HepG2 (cell line): ENCODE measurements at places on chromosomes 4 and X.

DNA sequence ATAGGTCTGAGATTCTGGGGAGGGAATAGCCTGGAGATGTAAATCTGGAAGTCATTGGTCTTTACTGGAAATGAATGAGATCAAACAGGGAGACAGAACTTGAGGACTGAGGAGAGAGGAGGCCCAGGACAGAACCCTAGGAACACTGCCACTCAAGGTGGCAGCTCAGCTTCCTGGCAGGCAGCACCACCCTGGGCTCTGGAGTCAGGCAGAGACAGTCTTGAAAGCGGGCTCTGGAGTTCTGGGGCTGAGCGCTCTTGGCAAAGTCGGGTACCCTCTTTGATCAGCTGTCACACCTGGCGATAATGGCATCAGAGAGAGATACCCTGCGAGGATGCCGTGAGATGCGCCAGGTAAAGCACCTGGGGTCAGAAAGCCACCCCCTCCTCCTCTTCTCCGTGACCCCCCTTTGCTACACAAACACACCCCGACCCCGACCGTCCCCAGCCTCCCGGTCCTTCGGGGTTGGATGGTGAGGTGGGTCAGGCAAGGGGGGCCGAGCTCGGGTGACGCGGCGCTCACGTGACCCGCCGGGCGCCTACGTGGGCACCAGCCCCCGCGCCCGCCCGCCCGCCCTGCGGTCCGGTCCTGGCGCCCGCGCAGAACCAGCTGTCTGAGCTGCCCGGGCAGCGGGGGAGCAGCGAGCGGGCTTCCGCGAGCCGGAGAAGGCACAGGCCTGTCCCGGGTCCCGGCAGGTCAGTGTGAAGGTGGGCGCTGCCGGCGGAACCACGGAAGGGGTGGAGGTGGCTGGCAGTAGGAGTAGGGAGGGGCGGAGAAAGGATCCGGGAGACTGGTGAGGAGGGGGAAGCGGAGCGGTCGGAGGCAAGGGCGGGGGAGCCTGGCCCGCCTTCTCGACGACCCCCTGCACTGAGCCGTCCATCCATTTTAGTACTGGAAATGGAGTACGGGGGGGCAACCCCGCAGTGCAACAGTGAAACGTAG lies at the start of gene TCEAL3:
Gene TCEAL3 (plus strand): TSS at position 600 of the 942 bp plus-strand sequence. CDS start 1,102 bp downstream, outside the sequence.
- no peak for DNase-seq

- no peak for DNase-seq
These were observed 149.5 kb upstream of the SH3RF1 start for GRCh38 chr4:169420291-169420690.

DNA sequence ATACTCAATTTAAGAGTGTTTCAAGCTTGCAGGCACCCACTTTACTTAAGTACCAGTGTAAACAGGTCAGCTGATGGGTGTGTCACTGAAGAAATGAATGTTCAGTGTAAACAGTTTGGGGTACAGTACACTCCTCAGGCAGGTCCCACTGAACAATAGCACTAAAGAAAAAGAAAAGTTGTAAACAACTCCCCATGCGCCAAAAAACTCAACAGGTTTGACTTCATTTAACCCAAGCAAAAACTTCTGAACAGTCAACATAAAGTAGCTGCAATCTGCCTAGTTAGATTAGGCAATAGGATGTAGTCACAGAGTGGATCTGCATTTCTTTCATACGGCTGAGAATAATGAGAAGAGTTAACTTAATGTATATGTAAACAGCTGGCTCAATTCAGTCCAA lies 93.2 kb downstream of the FAM13A start:
- no peak for DNase-seq

DNA sequence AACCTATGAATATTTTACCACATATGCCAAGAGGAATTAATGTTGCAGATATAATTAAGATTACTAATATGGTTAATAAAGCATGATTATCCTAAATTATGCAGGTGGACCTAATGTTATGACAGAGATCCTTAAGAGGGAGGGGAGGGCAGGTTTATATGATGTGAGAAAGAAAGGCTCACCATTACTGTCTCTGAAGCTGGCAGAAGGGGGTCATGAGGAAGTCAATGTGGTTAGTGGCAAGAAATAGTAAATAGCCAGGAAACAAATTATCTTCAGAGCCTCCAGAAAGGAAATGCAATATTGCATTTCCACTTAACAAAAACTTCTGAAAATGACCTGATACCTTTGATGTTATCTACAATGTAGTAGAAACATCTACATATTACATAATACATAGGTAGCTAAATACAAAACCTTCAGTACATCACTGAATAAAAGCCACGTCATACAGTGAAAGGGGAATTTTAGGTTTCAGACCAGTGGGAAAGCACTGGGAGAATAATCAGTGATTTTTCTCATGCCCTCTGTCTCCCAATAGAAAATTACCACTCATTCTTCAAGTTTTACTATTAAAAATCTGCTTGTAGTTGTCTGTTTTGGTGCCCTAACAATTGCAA lies 609.2 kb downstream of the SPOCK3 start:
- DNase-seq: no peak

DNA sequence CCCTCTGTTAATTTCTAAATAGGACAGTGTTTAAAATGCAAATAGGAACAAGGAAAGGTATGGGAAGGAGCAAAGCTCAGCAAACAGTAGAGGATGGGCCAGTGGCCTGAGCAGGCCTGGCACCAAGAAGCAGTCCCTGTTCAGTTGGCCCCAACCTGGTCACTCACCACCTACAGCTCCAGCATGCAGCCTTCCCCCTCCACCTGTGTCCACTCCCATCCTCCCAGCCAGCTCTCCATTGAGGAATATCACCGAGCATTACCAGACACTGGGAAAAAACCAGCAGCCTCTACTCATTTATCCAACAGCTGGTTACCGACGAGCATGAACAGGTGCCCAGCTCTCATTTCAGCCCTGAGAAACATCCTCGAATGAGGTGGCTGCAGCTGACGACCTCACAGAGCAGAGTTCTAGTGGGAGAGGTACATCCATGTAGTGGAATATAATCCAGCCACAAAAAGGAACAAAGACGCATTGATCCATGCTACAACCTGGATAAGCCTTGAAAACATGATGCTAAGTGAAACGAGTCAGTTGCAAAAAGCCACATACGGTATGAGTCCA lies 25.6 kb downstream of the CD99L2 start:
- no peak for DNase-seq

DNA sequence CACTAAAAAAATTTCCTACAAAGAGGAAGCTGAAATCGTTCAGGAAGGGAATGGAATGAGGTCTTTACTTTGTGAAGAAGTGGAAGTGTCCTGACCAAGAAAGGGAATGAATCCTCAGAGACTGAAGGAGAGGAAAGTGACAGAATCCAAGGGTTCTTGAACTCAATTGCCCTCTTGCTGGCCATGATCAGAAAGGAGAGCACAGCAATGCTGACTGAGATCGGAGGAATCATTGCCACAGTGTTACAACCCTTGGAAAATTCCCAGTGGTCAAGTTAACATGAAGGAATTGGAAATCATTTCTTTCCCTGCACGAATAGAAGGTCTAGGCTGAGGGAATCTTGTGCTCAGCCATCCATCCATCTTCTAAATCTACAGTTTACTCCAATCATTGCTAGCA lies 190.0 kb upstream of the NEIL3 start:
- no peak for DNase-seq

DNA sequence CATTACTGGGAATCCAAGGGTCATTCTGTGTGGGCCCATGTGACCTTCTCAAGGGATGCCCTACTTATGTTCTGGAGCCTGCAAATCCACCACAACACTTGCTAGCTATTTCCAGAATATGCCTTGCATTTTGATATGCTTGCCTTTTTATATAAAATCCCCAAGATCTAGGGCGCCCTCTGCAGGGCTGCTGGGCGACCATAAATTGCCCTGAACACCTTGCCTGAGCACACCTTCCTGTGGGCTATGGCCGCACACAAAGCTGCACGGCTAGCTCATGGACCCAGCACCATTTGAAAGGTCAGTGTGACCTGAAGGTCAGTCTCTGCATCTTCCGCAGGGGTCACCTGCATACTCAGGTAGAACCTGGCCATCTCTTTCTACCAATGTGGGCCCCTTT lies 311.7 kb downstream of the NLGN4X start:
- no peak for DNase-seq

DNA sequence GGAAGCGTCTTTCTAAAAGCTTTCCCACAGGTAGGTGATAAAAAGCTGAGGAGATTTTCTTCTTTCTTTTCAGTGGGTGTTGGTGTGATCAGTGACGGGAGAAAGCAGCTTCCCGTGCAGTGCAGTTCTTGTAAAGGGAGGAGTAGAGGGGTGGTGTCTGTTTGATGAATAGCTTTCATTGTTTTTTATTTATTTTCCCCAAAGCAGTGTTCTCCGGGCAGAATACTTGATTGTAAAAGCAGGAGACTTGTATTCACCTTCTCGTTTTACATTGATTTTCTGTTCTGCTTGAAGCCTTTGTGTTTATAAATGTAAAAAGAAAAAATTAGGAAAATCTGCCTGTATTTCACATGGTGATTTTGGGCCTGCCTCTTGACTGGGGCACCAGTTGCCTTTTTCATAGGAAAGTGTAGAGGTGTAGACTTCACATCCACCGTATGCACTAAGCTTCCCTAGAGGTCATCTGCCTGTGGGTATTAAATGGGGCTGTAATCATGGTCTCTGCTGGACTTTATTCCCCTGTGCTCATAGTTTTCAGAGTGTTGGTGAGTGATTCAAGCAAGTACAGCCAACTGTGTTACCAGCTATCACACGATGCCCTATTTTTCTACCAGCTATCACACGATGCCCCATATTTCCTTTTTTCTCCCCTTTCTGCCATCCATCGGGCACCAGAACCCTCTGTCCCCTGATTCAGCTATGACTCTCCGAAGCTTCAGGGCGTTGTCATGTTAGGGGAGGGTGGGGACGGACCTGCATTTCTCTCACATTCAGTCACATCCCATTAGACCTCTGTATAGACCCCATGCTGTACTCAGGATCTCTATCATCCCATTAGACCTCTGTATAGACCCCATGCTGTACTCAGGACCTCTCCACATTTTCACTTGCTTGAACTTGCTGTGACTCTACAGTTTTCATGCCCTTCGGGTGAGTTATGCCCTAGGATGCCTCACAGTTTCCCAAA lies 526.5 kb downstream of the TRIML1 start:
- no peak for DNase-seq

DNA sequence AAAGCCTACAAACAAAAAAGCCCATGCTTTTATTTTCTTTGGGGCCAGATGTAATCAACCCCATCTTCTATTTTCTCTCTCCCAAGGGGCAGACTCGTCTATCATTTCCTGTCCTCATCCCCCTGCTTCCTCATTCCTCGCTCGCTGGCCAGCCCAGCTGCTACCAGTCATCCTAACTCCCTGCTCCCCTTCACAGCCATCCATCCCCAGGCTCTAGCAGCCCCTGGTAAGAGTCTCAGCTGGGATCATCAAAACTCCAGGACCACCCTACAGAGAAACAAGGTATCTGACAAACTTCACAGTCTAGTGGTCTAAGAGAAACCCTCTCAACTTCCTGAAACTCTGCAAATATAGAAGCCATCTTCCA lies 23.6 kb downstream of the SH3KBP1 start:
- no peak for DNase-seq

DNA sequence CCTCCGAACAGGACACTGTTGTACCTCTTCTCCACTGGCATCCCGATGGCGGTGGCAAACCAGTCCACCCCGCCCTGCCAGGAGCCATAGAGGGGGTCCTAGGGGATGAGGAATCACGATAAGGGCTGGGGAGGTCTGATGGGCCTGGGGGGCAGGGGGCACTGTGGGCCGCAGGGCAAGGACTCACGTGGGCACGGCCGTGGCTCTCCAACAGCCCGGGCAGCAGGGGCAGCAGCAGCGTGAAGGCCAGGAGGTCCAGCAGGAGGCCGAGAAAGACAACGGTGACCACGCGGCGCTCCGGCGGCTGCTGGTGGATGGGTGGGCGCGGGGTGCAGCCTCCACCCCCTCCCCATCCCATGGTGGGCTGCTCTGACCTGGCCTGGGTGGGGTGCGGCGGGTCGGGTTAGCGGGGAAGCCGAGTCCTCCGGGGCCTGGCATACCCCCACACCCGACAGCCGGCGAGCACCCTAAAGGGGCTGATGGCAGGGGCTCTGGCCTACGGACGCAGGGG lies 29.6 kb downstream of the NOP14 start:
- DNase-seq: no peak

DNA sequence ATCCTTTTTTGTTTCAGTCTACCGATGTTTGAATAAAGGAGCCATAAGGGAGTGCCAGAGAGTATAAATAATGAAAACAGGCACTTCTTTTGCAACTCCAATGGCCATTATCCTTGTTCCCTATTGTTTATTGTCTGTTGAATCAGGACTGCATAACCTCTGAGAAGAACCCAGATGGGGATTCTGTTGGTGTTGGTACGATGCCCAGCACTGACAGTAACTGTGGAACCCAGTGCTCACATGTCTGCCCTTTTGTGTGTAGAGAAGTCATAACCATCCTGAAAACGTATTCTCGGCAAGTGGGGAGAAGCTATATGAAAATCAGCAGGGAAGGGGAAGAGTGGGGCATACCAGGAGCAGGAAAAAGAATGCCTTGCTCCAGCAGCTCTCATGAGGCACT lies 195.1 kb upstream of the EDNRA start:
- DNase-seq: no peak

DNA sequence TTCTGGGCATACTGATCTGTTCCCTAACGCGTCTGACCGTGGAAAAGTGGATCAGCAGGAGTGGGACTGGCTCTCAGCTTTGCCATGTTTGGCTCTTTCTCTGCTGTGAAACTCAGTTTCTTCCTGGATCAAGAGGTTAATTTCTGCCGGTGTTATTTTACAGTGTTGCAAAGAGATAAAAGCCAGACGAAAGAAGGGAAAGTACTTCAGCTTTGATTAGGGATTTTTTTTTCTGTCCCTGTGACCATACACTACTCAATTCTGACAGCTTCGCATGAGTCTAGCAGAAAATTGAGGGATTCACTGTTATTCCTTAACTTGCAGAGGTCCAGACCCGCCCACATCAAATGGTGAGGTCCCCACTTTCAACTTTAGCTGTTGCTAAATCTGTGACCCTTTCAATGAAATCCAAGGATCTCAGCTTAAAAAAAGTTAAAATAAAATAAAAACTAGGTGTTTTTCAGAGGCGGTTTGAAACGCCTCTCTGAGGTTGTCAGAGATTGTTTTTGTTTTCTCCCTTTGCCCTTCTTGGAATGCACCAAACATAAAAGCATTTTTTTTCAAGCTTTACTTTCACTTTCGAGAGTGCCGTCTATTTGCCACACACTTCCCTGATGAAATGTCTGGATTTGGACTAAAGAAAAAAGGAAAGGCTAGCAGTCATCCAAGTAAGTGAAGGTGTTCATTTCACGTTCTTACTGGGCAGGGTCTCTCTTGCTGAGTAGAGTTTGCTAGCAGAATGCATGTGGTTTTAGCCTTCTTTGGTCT lies at the start of gene TLR3:
Gene TLR3 (plus strand): TSS at position 576 of the 768 bp plus-strand sequence. CDS start 7,464 bp downstream, outside the sequence.
- no peak for DNase-seq

DNA sequence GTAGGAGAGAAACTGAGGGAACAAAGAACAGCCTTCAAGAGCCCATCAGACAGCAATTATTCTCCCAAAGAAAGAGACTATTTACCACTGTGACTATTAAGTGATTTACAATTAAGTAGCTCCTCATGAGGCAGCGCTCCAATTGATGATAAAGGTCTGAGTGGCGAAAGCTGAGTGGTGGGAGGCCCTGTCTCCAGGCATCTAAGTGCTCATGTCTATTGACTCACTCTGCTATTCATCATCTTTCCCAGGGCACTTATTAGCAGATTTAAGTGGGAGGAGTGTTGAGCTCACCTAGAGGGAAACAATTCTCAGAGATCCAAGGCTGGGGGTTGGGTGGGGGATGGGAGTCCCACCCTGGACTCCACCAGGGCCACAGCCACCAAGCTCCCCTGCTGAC lies 23.3 kb downstream of the AMER1 start:
- DNase-seq: no peak

GRCh38 chr4:122827879-122828601 lies 1.4 kb downstream of the FGF2 start:
- DNase-seq: peak; percentile 11

- peak; percentile 14 for DNase-seq
These were observed 46.6 kb upstream of the DHX15 start for GRCh38 chr4:24630937-24631336.
